ENCODE measurements at places on chromosomes 13 and 19.
A peak's percentile ranks its signal among the peaks of the same experiment; 100 is the strongest.

GRCh38 chr19:11286312-11286974, 9.5 kb upstream of the TSPAN16 start:
- no peak for DNase-seq

DNA sequence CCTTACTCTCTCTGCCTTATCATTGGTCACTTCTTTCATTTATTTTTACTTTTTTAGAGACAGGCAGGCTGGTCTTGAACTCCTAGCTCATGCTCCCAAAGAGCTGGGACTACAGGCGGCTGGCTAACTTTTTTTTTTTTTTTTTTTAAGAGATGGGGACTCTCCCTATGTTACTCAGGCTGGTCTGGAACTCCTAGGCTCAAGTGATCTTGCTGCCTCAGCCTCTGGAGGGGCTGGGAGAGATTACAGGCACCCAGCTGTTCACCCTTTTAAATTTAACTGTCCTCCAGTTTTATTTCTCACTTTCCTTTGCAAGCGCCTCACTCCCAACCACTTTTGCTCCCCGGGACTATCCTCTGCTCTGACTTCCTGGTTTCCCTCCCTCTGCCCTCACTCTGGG, 5.6 kb upstream of the CLDN10 start:
- no peak for DNase-seq

GRCh38 chr13:43482026-43482425, 304.7 kb downstream of the ENOX1 start:
- no peak for DNase-seq

- DNase-seq: no peak
Observed at GRCh38 chr13:41409611-41410010, 47.7 kb upstream of the RGCC start.

DNA sequence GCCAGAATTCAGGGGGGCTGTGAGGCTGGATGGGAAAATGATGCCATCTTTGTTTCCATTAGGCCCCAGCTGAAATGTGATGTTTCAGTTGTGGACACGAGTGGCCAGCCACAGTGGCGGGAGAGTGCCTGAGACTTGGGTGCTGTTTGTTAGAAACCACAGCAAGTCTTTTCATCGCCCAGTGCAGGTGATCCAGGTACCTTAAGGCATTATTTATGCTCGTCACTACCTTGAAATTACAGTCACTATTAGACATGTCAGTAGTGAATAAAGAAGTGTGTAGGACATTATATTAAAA, 82.5 kb upstream of the TM9SF2 start:
- no peak for DNase-seq

DNA sequence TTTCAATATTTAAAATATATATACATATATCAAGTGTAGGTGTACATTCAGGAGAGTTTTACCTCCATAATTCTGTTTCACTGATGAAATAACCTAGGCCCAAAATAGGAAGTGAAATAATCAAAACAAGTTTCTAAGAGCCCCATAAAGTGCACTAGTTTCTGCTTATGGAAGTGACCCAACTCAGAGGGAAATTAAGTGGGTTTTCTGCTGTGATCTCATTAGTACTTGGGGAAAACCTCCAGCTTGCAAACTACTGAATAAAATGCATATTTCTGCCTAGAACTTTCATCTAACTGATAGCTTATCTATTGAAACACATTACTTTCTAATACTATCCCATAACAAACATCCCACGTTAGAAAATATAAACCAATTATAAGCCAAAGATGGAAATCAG, 45.4 kb upstream of the MIR17HG start:
- DNase-seq: no peak

- DNase-seq: no peak
Observed at GRCh38 chr13:20825477-20825875, 51.7 kb upstream of the EEF1AKMT1 start.

- no peak for DNase-seq
Observed at GRCh38 chr13:32022311-32022710, 9.3 kb upstream of the FRY start.

DNA sequence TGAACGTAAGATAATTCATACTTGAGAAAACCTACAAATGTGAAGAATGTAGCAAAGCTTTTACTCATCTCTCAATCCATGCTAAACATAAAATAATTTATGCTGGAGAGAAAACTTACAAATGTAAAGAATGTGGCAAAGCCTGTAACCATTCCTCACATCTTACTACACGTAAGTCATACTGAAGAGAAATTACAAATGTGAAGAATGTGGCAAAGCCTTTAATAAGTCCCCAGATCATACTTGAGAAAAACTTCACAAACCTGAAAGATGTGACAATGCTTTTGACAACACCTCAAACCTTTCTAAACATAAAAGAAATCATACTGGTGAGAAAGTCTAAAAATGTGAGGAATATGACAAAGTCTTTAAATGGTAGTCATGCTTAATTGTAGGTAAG, 89.4 kb downstream of the ZNF675 start:
- DNase-seq: no peak

- DNase-seq: peak; percentile 53
Observed at GRCh38 chr19:18074192-18074591, 12.5 kb downstream of the IL12RB1 start.

DNA sequence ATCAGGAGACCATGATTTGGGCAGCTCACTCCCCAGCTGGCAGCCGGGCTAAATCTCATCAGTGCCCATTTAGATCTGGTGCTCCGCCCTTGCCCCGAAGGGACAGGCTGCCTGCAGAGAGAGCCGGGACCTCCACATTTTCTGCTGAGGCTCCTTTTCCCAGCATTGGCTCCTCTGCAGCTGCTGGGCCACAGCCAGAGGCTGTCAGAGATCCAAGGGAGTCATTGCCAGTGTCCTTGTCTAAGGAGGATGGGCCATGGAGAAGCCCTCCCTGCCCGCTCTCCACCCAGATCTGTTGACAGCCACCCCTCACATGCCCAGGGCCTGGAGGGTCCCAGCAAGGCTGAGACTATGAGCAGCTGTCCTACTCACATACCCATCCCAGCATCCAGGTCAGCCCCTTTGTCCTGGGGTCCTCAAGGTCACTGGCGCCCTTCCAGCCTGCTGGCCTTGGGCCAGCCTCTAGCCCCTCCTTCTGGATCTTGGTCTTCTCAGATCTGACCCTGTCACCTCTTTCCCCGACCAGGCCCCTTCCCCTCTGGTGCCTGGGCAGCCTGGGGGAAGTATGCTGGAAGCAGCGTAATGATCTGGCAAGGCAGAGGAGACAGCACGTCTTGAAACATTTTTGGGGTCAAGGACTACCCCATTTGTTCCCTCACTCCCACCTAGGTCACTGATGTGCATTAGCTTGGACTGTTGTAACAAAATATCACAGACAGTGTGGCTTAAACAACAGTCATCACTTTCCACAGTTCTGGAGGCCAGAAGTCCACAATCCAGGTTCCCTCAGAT, 7.9 kb downstream of the PIN1 start:
- no peak for DNase-seq

GRCh38 chr19:36674201-36674600, 7.6 kb upstream of the ZNF461 start:
- DNase-seq: no peak

GRCh38 chr13:48176781-48177180, 56.2 kb upstream of the ITM2B start:
- DNase-seq: no peak

DNA sequence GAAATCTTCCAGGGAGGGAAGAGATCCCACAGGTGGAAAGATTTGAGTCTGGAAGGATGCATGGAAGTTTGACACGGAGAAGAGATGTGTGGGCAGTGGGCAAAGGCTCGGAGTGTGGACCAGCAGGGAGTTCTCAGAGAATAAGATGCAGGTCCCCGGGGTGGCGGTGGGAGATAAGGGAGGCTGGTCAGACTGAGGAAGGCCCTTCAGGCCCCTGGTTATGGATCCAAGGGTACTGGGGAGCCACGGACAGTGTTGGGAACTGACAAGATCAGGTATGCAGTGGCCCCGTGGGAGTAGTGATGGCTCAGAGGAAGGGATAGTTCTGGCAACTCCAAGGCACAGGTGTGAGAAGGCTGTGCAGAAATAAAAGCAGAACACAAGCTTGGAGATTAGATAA, 2.5 kb downstream of the CAMSAP3 start:
- DNase-seq: no peak

- DNase-seq: no peak
Observed at GRCh38 chr19:48363500-48363809, 285 bp downstream of the TMEM143 start.

DNA sequence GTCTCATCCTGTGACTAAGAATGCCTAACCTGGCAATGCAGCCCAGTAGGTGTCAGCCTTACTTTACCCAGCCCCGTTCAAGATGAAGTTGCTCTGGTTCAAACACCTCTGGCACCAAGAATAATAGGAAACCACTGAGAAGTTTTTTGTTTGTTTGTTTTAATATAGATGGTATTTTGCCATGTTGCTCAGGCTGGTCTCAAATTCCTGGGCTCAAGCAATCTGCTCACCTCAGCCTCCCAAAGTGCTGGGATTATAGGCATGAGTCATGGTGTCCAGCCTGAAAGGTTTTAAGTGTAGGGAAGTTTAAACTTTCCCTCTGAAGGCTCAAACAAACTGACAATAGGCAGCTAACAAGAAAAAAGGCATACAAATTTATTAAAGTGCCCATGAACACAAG, 51.2 kb upstream of the ABCC4 start:
- no peak for DNase-seq

DNA sequence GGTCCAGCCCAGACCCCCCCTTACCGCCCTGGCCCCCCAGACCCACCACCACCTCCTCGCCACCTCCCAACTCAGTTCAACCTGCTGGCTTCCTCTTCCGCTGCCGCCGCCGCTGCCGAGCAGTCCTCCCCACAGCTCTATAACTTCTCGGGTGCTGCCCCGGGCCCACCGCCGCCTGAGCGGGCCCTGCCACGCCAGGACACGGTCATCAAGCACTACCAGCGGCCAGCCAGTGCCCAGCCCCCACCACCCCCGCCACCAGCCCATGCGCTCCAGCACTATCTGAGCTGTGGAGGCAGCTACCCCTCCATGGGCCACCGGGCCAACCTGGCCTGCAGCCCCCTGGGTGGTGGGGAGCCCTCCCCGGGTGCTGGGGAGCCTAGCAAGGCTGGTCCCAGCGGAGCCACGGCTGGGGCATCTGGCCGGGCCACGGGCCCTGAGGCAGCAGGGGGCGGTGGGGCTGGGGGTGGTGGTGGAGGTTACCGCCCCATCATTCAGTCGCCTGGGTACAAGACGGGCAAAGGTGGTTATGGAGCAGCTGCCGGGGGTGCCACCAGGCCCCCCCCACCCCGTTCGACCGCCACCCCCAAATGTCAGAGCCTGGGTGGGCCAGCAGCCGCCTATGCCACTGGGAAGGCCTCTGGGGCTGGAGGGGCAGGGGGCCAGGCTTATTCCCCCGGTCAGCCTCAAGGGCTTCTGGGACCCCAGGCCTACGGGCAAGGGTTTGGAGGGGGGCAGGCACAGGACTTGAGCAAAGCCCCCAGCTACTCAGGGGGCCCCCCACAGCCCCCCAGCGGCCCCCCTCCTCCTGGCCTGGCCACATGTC, 4.2 kb downstream of the PRR12 start:
- peak; percentile 14 for DNase-seq

DNA sequence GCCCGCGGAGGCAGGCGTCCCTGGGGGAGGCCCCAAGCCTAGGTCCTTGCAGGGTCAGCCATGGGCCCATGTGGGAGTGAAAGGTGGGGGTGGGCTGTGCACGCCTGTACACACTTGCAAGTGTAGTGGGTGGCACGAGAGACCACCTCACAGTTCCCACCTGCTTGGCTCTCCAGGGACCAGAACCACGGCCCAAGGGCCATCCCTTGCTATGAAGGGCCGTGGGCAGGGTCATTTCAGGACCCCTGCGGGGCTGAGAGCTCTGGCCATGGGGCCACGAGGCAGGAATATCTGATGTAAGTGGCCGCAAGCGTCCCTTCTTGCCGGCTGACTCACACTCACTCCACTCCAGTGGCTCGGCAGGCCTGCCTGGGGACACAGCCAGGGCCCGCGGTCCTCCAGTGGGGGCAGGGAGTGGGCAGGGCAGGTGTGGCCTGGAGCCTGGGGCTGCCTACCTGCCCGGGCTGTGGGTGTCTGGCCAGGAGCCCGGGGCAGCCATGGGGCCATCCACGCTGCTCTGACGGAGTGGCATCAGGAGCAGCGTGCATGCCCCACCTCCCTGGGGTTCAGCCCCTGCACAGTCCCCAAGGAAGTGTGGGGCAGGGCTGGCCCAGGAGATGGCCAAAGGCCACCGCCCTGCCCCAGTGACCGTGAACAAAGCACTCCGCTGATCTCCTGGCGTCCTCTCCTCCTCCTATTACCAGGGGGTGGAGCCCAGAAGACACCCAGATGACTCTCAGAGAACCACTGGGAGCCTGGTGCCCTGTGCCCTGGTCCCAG, 8.6 kb upstream of the MKNK2 start:
- no peak for DNase-seq

DNA sequence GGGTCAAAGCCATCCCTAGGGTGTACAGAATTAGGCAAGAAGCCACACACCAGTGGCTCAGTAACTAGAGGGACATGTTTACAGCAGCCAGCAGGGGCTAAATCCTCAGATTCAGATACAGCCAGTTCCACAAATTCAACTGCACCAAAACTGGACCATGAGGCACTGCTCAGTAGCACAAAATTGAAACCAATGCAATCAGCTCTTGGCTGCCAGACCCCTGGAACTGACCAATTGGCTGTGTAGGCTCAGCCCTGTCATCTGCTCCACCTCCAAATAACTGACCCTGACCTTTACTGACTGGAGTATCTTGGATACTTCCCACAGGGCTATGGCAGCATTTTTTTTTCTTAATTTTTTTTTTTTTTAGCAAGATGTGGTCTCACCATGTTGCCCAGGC, 226.5 kb downstream of the FOXO1 start:
- DNase-seq: no peak

GRCh38 chr19:16470541-16470910, 1.2 kb downstream of the EPS15L1 start:
- peak; percentile 70 for DNase-seq

DNA sequence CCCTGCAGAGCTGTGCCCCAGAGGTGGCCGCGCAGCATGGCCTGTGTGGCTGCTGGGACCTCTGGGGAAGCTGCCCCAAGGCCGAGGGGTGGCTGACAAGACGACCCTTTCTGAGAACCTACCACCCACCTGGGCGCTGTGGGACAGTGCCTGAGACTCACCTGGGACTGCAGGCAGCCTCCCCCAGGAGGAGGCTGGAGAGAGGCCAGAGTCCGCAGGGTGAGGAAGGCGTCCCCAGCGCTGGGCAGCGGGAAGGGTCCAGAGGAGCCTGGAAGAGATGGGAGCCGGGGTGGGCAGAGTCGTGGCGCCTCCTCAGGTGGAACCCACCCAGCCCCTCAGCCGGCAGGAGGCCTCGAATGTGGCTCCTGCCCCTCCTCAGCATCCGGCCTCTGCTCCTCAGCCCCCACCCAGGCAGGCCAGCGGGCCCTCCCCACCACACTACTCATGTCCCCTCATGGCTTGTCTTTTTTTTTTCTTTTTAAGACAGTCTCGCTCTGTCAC, 25.3 kb downstream of the CILP2 start:
- DNase-seq: no peak

- DNase-seq: no peak
Observed at GRCh38 chr19:3380829-3381228, 14.4 kb downstream of the NFIC start.

DNA sequence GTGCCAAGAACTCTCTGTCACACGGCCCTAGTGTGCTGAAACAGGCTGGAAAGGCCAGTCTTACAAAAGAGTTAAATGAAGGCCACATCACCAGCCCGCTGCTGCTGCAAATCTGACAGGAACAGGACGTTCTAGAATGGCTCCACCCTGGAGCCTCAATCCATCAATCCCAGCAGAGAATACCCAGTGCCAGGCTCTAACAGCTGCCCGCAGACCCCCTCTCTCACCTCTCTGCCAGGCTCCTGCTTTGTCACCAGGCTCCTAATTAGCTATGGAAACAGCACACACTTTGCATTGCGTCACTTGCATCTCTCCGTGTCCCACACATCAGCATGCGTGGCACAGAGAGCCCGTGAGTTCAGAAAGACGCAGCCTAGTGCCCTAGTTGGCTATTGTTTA, 314.1 kb downstream of the FOXO1 start:
- DNase-seq: no peak

GRCh38 chr13:44241638-44242037, 132.0 kb upstream of the SERP2 start:
- no peak for DNase-seq

Data from D341Med (cell line).